GM12878 (cell line): ENCODE measurements at places on chromosomes 6 and 20. TPM values are rescaled to one million over a fixed set of nuclear protein-coding genes. Genes with fewer than 3 reads are reported as not detected.

Gene HLA-DOB
- polyA plus RNA-seq = 29.6 and 30.2 TPM in 2 replicates

- H3K36me3 ChIP-seq = no peaks in the 10 kb centered on the region
- no peak for DNase-seq
- no peaks in the 10 kb centered on the region; the same call in 1 of the 2 replicates for H3K4me1 ChIP-seq
Measured at GRCh38 chr6:170439366-170440361, 113.4 kb downstream of the PSMB1 start.

Gene DLL1
- polyA plus RNA-seq = 0.12 and 0.39 TPM in 2 replicates

DNA sequence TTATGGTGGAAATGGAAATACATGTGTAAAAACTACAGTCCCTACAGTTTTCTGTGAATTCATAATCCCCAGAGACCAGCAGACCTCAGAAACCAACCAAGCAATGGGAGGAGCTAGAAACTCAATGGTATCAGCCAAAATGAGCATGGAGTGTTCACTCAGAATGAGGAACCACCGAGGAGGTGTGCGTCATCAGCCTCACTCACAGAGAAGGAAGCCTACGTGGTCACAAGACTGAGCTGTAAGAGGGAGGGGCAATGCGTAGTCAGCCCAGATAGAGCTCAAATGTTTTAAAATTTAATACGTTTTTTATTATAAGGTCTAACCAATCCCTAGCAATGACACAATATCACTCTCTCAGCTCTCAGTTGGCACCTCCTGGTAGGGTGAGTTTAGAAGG, 17.4 kb downstream of the MYLK4 start:
- 0 out of 2 replicates have a peak, but pooled peaks cover 2% of the 10 kb centered on the region for H3K4me1 ChIP-seq
- H3K27me3 ChIP-seq = peaks cover 1% of the 10 kb centered on the region; the same call in 1 of the 2 replicates
- no peak overlapping the region for H3K27ac ChIP-seq
- peak; percentile 84 for DNase-seq
- no peak overlapping the region for H3K4me3 ChIP-seq

GRCh38 chr6:30507849-30508827, 18.8 kb downstream of the HLA-E start:
- peak overlapping the region; percentile 31; the same call in 1 of the 2 replicates for H3K4me3 ChIP-seq
- H3K4me1 ChIP-seq = peaks cover 53% of the 10 kb centered on the region
- no peaks in the 10 kb centered on the region for H3K36me3 ChIP-seq
- DNase-seq = no peak

Gene PGC
- polyA plus RNA-seq = not detected in 2 replicates

GRCh38 chr6:21781128-21781527, 187.6 kb downstream of the SOX4 start:
- H3K27ac ChIP-seq = no peak overlapping the region
- no peak overlapping the region for H3K4me3 ChIP-seq
- H3K36me3 ChIP-seq = no peaks in the 10 kb centered on the region
- no peaks in the 10 kb centered on the region for H3K4me1 ChIP-seq

Gene MEP1A
- not detected in 2 replicates for polyA plus RNA-seq

Gene SIRPB1
- polyA plus RNA-seq = 9.7 and 9.8 TPM in 2 replicates

GRCh38 chr6:154267508-154268106, 89.0 kb downstream of the IPCEF1 start:
- no peak for DNase-seq
- H3K27me3 ChIP-seq = no peaks in the 10 kb centered on the region
- H3K27ac ChIP-seq = no peak overlapping the region
- no peak overlapping the region for H3K4me3 ChIP-seq

- no peak overlapping the region for H3K27ac ChIP-seq
- H3K36me3 ChIP-seq = no peaks in the 10 kb centered on the region
- H3K4me1 ChIP-seq = no peaks in the 10 kb centered on the region
- no peak overlapping the region for H3K4me3 ChIP-seq
- DNase-seq = no peak
Measured at GRCh38 chr6:130163266-130163665, 59.5 kb downstream of the SAMD3 start.

DNA sequence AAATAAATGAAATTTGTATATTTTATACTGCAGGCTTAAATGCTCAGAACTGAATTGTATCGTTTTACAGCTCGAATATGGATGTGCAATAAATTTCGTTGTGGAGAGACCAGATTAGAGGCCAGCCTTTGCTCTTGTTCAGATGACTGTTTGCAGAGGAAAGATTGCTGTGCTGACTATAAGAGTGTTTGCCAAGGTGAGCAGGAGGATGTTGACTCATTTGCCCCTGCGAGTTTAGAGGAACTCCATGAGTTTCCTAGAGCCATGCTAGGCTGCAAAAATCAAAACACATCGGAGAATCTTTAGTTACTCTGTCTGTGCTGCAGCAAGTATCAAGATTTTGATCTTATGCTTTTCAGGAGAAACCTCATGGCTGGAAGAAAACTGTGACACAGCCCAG, 15.4 kb downstream of the ENPP3 start:
- no peak overlapping the region for H3K4me3 ChIP-seq
- H3K27ac ChIP-seq = no peak overlapping the region
- H3K27me3 ChIP-seq = no peaks in the 10 kb centered on the region
- no peak for DNase-seq
- no peaks in the 10 kb centered on the region for H3K36me3 ChIP-seq

DNA sequence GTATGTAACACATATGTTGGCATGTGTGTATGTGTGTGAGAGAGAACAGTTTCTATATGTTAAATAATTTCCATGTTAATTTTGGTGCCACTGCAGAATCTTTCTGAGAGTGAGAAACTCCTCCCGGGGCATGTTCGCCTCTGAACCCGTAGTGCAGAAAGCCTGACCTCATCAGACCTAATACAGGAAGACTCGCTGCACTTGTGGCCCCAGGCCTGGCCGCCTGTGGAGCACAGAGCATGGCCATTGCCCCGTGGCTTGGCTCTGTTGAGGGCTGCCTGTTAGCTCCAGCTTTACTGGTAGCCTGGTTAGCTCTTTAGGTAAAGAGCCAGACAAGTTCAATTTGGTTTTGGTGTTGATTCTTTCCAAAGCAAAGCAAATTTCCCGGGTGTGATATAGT, 25.5 kb downstream of the FARS2 start:
- H3K4me1 ChIP-seq = peaks cover 14% of the 10 kb centered on the region
- DNase-seq = no peak
- H3K36me3 ChIP-seq = no peaks in the 10 kb centered on the region
- H3K27ac ChIP-seq = no peak overlapping the region; the same call in 1 of the 2 replicates

Gene SLC17A1
- not detected in 2 replicates for polyA plus RNA-seq

DNA sequence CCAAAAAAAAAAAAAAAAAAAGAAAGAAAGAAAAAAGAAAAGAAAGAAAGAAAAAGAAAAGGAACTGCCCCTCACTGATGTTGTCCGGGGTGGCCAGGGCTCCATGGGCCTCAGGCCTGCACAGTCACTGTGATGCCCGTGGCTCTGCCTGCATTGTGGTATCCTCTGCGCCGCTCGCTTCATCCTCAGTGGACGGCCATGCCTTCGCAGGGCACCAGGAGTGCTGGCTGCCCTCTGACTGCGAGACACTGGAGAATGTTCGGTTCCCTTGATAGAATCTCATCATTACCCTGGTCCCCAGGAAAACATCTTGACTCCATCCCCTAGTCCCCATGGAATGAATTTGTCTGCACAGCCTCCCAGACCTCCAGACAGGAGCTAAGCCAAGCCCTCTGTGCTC, 61.7 kb downstream of the TMEM242 start:
- no peaks in the 10 kb centered on the region for H3K4me1 ChIP-seq
- DNase-seq = no peak
- no peaks in the 10 kb centered on the region for H3K36me3 ChIP-seq

Gene FAXC
- 0.19 TPM in 1 of 2 replicates, not detected in the other for polyA plus RNA-seq

DNA sequence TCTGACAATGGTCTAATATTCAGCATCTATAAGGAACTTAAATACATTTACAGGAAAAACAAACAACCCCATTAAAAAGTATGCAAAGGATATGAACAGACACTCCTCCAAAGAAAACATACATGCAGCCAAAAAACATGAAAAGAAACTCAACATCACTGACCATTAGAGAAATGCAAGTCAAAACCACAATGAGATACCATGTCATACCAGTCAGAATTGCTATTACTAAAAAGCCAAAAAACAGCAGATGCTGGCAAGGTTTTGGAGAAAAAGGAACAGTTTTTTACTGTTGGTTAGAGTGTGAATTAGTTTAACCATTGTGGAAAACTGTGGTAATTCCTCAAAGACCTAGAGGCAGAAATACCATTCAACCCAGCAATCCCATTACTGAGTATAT, 339.0 kb upstream of the ADGRB3 start:
- no peaks in the 10 kb centered on the region for H3K27me3 ChIP-seq
- no peak for DNase-seq
- no peaks in the 10 kb centered on the region for H3K36me3 ChIP-seq

Gene LY6G6D
- polyA plus RNA-seq = not detected in 2 replicates

GRCh38 chr6:53344969-53345368, 3.8 kb downstream of the ELOVL5 start:
- H3K4me3 ChIP-seq = peak overlapping the region; percentile 39
- peak overlapping the region; percentile 46; the same call in 1 of the 2 replicates for H3K27ac ChIP-seq
- peaks cover 22% of the 10 kb centered on the region for H3K4me1 ChIP-seq
- no peaks in the 10 kb centered on the region for H3K27me3 ChIP-seq
- H3K36me3 ChIP-seq = 0 out of 2 replicates have a peak, but pooled peaks cover 2% of the 10 kb centered on the region

- no peak overlapping the region for H3K4me3 ChIP-seq
- no peak for DNase-seq
- H3K27me3 ChIP-seq = no peaks in the 10 kb centered on the region
- no peaks in the 10 kb centered on the region for H3K4me1 ChIP-seq
- H3K27ac ChIP-seq = no peak overlapping the region
- H3K36me3 ChIP-seq = no peaks in the 10 kb centered on the region
Measured at GRCh38 chr6:71482742-71483141, 194.1 kb downstream of the OGFRL1 start.

Gene BCAS4
- polyA plus RNA-seq = 125 and 132 TPM in 2 replicates

- no peaks in the 10 kb centered on the region for H3K4me1 ChIP-seq
- H3K36me3 ChIP-seq = no peaks in the 10 kb centered on the region
- no peaks in the 10 kb centered on the region for H3K27me3 ChIP-seq
- no peak overlapping the region for H3K4me3 ChIP-seq
Measured at GRCh38 chr6:160160929-160161646, 39.5 kb downstream of the SLC22A1 start.

Gene BMP7
- 0.28 TPM in 1 of 2 replicates, not detected in the other for polyA plus RNA-seq

DNA sequence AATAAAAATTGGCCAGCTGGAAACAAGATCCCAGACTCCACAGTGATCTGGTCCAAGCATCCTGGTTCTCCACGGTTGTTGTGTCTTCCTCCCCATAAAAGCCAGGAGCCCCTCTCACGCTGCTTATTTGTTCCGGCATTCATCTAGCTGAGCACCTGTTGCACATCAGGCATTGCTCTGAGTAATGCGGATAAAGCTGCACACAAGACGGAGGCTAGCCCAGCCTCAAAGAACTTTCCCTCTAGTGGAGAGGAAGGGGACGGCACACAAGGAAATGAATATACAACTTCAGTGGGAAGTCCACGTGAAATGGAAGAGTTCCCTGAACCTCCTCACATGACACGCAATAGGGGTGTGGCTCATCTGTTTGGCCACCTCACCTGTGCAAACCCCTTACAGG, 30.3 kb upstream of the NXT1 start:
- H3K4me3 ChIP-seq = no peak overlapping the region
- no peak for DNase-seq
- no peaks in the 10 kb centered on the region for H3K36me3 ChIP-seq
- H3K27me3 ChIP-seq = 0 out of 2 replicates have a peak, but pooled peaks cover under 1% of the 10 kb centered on the region

Gene LKAAEAR1
- polyA plus RNA-seq = 0.17 TPM in 1 of 2 replicates, not detected in the other

- DNase-seq = no peak
- H3K36me3 ChIP-seq = no peaks in the 10 kb centered on the region
- no peaks in the 10 kb centered on the region for H3K27me3 ChIP-seq
- H3K4me3 ChIP-seq = no peak overlapping the region
Measured at GRCh38 chr20:23111944-23112342, 25.8 kb upstream of the CD93 start.

Gene ISM1
- polyA plus RNA-seq = not detected in 2 replicates

DNA sequence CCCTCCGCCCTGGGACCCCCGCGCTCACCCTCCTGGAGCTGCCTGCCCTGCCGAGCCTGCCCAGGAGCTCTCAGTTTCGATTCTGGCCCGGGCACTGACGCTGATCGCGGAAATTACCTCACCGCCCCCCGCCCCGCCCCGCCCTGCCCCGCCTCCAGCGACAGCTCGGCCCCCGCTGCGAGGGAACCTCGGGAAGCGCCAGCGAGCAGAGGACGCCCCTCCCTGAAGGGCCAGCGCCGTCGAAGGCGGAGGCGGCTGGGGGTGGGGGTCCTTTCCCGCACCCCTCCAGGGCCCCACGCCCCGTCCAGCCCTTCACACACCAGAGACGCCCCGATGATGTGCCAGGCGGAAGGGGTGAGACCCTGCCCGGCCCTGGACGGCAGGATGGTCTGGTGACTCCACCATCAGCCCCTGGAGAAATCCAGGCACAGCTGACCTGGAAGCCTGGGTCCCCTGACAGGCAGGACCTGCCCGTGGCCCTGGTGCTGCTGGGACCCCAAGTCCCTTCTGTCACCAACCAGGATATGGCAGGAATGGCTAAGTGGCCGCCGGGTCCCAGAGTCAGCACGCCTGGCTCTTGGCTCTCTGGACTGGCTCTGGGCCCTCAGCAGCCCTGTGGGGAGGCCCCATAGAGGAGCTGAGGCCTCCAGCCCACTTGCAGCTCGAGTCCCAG, at the start of gene HELZ2:
TSS of gene HELZ2 (minus strand) at position 84 of the 673 bp plus-strand sequence. CDS start 1,854 bp downstream, outside the sequence.
- no peaks in the 10 kb centered on the region for H3K36me3 ChIP-seq
- H3K27me3 ChIP-seq = no peaks in the 10 kb centered on the region
- no peak for DNase-seq
- peak within 1 kb of the TSS; percentile 90 for H3K4me3 ChIP-seq
- H3K27ac ChIP-seq = no peak within 1 kb of the TSS; the same call in 1 of the 2 replicates
- peaks cover 10% of the 10 kb centered on the region for H3K4me1 ChIP-seq

- DNase-seq = no peak
- H3K4me3 ChIP-seq = no peak overlapping the region
- H3K36me3 ChIP-seq = no peaks in the 10 kb centered on the region
- no peak overlapping the region for H3K27ac ChIP-seq
Measured at GRCh38 chr6:139126255-139126654, 8.6 kb upstream of the HECA start.

- no peak overlapping the region for H3K4me3 ChIP-seq
- peak; percentile 43 for DNase-seq
- peaks cover 12% of the 10 kb centered on the region for H3K4me1 ChIP-seq
- H3K27me3 ChIP-seq = no peaks in the 10 kb centered on the region
- H3K27ac ChIP-seq = no peak overlapping the region
- H3K36me3 ChIP-seq = no peaks in the 10 kb centered on the region
Measured at GRCh38 chr6:53199156-53199555, 50.5 kb upstream of the GCM1 start.

Gene GNL1
- 47.2 and 50.6 TPM in 2 replicates for polyA plus RNA-seq

Gene SCRT2
- polyA plus RNA-seq = not detected in 2 replicates

- peaks cover 28% of the 10 kb centered on the region for H3K36me3 ChIP-seq
- H3K27me3 ChIP-seq = no peaks in the 10 kb centered on the region
- H3K27ac ChIP-seq = no peak overlapping the region
- peaks cover 17% of the 10 kb centered on the region for H3K4me1 ChIP-seq
- no peak for DNase-seq
Measured at GRCh38 chr6:30726506-30727413, 6.6 kb downstream of the TUBB start.

GRCh38 chr6:133083248-133083967, 157.7 kb upstream of the EYA4 start:
- no peak overlapping the region for H3K27ac ChIP-seq
- no peak overlapping the region for H3K4me3 ChIP-seq
- H3K27me3 ChIP-seq = no peaks in the 10 kb centered on the region
- DNase-seq = no peak
